Fibroblast of skin of back (primary cell): ENCODE measurements at places on chromosomes 3 and 15.

- peak; percentile 58 for DNase-seq
Measured at GRCh38 chr15:28125673-28126651, 26.8 kb upstream of the OCA2 start.

DNA sequence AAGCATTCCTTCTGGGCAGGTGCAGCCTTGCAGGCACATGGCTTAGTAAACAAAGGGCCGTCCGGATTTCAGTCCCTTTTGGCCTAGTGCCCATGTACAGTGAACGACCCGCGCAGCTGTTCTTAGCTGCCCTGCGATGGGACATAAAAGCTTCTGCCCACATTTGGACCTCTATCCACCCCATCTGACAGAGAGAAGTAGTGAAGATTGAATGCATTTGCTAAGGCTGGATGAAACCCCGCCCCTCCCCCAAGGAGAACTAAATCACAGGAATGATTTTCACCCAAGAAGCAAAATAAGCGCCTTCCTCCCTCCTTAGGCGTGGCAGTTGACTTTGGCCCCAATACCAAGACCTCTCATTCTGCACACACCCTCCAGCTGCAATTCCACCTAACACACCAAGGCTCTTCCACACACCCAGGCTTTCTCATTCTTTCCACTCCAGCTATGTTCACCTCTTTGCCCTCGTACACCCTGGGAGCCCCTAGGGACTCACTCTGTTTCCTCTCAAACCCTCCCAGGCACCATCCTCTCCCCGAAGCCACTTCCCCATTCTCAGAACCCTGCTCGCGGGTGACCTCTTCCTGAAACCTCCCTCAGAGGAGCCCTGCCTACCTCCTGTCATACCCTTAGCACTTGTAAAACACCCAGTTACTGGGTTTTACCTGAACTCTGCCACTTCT, 14.1 kb upstream of the HRH1 start:
- peak; percentile 58 for DNase-seq

DNA sequence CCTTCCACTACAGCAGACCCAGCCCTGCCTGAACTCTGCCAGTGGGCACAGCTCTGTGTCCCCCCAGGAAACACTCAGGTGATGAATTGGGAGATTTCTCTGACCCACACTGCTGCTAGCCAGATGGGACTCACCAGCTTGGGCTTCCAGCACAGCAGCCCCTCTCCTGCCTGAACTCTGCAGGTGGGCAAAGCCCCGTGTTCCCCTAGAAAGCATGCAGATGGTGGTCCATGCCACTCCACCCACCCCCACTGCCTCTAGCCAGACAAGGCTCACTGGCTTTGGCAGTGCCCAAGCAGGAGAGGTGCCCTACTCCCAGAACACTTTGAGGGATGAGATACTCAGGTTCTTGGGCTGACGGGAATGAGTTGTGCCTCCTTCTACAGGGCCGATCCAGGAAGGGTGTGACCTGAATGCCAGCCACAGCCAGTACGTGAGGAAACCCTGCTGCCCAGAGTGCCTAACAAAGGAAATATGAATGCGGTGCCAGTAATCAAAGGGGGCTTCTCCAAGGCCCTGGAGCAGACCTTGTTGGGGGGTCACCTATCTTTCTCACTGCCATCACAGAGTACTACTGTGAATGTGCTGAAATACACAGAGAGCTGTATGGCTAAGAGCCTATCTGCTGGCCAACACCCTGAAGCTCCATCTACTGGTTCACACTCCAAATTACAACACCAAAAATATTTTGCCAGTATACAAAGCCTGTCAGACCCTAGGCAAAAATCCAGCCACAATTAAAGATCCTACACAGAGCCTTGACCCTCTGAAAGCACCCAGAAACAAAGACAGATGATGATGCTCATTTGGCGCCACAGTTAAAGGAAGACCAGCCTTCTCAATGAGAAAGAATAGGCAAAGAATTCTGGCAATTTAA, 61.9 kb downstream of the BTLA start:
- DNase-seq: peak; percentile 27

DNA sequence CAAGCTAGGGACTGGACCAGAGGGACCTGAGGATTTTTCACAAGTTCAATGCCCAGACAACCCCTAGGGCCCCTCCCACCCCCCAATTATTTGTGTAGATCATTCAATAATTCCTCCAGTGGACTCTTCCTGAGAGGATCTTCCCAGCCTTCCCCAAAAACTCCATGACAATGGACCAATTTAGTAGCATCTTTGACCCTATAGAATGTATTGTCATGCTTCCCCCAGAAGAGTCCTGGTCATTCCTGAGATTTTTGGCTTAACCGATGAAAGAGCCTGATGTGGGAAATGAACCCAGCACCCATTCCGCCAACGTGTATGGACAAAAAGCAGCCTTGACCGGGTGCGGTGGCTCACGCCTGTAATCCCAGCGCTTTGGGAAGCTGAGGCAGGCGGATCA, 119.2 kb upstream of the RNF7 start:
- DNase-seq: no peak

- peak; percentile 9 for DNase-seq
Measured at GRCh38 chr15:81478354-81478753, 104.3 kb upstream of the TMC3 start.

DNA sequence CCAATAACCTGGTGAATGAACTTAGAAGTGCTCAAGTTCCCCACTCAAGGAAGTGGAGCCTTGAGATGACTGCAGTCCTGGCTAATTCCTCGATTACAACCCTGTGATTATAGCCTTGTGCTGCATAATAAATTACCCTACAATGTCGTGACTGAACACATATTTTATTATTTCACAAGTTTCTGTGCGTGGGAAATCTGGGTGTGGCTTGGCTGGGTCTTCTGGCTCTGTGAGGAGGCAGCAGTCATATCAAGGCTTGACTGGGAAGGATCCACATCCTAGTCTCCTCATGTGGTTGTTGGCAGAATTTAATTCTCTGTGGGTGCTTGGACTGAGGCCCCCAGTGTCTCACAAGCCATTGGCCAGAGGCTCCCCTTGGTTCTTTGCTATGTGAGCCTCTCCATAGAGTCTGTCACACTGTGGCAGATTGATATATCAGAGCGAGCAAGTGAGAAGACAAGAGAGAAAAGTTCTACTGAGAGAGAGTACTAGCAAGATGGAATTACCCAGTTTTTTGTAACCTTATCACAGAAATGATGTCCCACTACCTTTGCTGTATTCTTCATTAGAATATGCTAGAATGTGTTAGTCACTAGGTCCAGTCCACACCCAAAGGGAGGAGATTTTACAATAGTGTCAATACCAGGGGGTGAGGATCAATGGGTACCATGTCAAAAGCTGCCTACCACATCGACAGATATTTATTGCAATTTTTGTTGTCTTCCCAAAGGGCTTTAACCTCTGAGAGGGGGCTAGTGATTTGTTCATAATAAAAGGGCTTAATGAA, 102.8 kb upstream of the TBC1D5 start:
- no peak for DNase-seq

DNA sequence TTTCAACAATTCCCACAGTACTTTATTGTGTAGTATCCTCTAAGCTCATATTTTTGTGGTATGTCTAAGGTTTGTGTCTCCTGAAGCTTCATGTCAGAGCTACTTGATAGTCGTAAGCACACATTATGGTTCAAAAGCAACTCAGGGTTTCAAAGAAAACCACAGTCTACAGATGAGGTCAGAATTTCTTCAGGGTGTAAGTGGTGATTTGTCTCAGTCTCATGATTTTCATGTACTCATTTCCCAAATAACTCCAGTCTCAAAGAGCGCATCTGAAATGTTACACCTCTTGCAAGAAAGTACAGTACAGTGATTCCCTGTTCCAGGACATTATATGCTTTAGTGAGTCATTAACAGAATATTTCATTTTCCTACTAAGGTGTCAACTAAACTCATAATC, 47.5 kb upstream of the SSR3 start:
- DNase-seq: no peak

DNA sequence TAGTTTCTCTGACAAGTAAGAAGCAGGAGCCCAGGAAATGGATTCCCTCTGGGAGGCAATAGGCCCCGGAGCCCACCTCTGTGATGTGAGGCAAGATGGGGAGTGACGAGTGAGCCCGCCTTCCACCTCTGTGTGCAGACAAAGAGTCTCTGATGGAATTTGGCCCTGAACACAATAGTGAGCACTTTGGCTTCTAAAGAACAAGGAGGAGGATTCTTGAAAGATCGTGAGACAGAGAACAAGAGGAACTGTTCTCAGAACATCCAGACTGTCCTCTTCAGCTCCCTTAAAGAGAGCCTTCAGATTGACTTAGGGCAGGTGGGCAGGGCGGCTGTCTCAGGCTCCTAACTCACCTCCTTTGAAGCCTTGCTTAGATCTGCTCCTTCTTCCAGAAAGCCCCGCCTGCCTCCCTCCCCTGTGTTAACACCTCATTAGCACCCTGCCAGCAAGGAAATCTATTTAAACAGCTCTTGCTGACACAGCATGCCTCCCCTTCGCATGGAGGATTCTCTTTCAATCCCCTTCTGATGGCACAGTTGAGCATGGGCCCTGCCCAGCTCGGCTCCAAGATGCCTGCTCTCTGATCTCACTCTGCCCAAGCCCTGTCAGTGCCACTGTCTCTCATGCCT, 430.3 kb downstream of the NTRK3 start:
- DNase-seq: no peak

- DNase-seq: no peak
Measured at GRCh38 chr15:70283511-70283910, 185.8 kb upstream of the TLE3 start.

DNA sequence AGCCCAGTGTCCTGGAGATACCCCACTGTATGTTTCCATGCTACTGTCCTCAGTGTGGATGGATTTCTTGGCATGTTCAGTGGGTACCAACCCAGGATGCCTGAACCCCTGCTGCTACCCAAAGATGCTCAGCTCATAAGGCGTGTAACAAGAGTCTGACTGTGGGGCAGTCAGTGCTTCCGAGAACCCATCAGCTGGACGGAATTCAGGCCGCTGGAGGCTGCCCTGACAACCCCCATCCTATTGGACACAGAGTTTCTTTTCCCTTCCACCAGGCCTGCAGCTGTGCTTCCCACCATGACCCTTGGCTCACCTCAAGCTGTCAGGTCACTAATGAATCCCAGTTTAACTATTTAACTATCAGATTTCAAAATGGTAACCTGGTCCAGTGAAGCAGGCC, 224.1 kb upstream of the FEZF2 start:
- DNase-seq: no peak

DNA sequence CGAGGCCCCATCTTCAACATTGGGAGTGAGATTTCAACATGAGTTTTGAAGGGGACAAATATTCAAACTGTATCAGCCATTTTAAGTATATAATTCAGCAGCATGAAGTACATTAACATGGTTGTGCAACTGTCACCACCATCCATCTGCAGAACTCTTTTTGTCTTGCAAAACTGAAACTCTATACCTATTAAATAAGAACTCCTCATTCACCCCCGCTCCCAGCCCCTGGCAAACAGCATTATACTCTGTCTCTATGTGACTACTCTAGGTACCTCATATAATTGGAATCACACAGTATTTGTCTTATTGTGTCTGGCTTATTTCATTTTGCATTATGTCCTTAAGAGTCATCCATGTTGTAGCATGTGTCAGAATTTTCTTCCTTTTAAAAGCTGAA, 110.1 kb downstream of the MAP2K5 start:
- no peak for DNase-seq

DNA sequence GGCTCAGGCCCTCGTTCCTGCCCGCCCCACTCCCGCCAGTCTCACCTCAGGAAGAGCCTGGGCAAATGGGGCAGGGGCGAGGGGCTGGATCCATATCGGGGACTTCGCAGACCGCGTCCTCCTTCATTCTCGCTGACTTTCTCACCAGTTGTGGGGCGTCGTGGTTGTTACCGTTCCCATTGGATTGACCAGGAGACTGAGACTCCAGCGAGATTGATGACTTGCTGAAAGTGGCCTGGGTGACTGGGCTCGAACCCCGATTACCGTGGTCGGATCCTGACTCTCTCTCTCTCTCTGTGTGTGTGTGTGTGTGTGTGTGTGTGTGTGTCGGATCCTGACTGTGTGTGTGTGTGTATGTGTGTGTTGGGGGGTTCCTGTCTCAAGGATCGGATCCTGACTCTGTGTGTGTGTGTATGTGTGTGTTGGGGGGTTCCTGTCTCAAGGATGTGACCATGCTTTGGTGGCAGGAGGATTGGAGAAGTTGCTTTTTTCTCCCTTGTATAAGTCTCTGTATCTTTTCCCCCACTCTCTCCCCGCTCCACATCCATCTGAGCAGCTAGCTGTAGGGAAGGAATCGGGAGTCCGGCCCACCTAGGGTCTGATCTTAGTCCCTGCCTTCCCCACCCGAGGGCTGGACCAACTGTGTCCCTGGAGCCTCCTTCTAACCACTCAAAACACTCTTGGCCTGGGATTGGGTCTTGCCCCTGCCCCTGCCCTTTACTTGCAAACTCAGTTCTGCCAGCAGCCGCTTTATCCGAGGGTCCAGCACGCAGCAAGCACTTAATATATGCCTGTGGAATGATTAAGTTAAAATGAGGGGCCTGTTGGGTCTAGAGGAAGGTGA, 603 bp downstream of the PLEKHO2 start:
- peak; percentile 30 for DNase-seq

DNA sequence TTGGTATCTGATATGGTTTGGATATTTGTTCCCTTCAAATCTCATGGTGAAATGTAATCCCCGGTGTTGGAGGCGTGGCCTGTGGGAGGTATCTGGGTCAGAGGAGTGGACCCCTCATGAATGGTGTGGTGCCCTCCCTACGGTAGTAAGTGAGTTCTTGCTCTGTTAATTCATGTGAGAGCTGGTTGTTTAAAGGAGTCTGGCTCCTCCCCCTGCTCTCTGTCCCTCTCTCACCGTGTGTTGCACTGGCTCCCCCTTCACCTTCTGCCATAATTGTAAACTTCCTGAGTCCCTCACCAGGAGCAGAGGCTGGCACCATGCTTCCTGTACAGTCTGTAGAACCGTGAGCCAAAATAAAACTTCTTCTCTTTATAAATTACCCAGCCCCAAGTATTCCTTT, 246.9 kb upstream of the AGTR1 start:
- DNase-seq: no peak

DNA sequence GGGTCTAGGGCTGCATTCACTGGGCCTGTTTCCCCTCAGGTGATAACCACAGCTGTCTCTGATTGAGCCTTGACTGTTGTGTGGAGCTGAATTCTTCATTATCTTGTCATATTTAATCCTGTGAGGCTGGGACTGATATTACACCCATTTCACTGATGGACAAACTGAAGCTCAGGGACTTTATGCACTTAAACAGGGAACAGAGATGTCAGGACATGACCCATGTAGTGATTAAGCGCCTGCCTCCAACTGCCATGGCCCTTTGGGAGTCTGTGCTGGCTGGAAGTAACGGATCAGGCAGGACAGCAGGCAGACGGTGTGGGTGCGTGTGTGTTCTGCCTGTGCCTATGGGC, 7.5 kb downstream of the GNAI2 start:
- DNase-seq: no peak

- DNase-seq: no peak
Measured at GRCh38 chr3:172478116-172478515, 29.9 kb upstream of the GHSR start.

GRCh38 chr15:92155934-92156333, 237.7 kb upstream of the ST8SIA2 start:
- DNase-seq: no peak

- peak; percentile 29 for DNase-seq
Measured at GRCh38 chr3:63864008-63864964, 619 bp downstream of the ATXN7 start.

DNA sequence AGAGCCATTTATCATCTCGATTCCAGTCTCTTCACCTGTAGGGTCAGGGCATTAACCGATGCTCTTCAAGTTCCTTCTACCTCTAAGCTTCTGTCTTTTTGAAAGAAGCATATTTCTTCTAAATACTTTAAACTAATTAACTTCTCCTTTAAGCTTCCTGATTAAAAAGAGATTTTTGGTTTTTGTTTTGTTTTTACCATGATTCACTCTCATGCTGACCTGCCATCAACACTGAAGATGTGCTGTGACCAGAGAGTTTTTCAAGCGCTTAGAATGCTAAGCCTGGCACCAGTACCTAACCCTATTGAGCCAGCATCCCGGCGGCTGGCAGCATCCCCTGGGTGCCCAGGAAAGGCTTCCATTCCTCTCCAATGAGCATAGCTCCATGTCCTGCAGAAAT, 89.3 kb downstream of the FOXP1 start:
- DNase-seq: no peak
